ENCODE measurements at places on chromosomes 13 and 19. TPM values are rescaled to one million over a fixed set of nuclear protein-coding genes. Genes with fewer than 3 reads are reported as not detected.

The CA11 gene
- 15.8 TPM for total RNA-seq

The ZNF585A gene
- total RNA-seq: 6.6 TPM

The DHDH gene
- 0.57 TPM for total RNA-seq

The PDCD5 gene
- 110 TPM for total RNA-seq

The ATG4D gene
- 44.1 TPM for total RNA-seq

The MLLT1 gene
- total RNA-seq: 22.4 TPM

The OR7C2 gene
- total RNA-seq: not detected

The CCDC169 gene
- total RNA-seq: 1.6 TPM

The NKPD1 gene
- 0.26 TPM for total RNA-seq

The GPR4 gene
- 0.42 TPM for total RNA-seq

The NCR1 gene
- total RNA-seq: not detected

The COMP gene
- total RNA-seq: 0.33 TPM

The ZNF224 gene
- 16.1 TPM for total RNA-seq

The CEACAM4 gene
- total RNA-seq: 0.83 TPM

The MPV17L2 gene
- 24.8 TPM for total RNA-seq

The ATP12A gene
- not detected for total RNA-seq

The ACP7 gene
- not detected for total RNA-seq

The TUBA3C gene
- not detected for total RNA-seq

The MAB21L1 gene
- 0.83 TPM for total RNA-seq

The RNF17 gene
- not detected for total RNA-seq

The LILRA5 gene
- 3.7 TPM for total RNA-seq

The PROZ gene
- not detected for total RNA-seq

The PNMA8B gene
- total RNA-seq: 1.5 TPM

The SCEL gene
- total RNA-seq: not detected

The ITGBL1 gene
- 12.2 TPM for total RNA-seq

The ZNF763 gene
- total RNA-seq: 3.3 TPM

Measured in esophagus muscularis mucosa (tissue), 4 donors.